ENCODE measurements at places on chromosomes 2 and 18. TPM values are rescaled to one million over a fixed set of nuclear protein-coding genes. Genes with fewer than 3 reads are reported as not detected.

Gene POTEI
- total RNA-seq: not detected

GRCh38 chr2:60553495-60554073, at the start of gene BCL11A:
TSS of gene BCL11A (minus strand) at chr2:60553654. CDS start at chr2:60553270, 384 bp downstream.
- peak; percentile 71 for DNase-seq

Gene FEV
- total RNA-seq: not detected

Gene ZNF804A
- total RNA-seq: 0.08 TPM

GRCh38 chr2:66925128-66925527, 472.0 kb upstream of the ETAA1 start:
- DNase-seq: no peak

GRCh38 chr2:124810132-124810531, 785.0 kb downstream of the CNTNAP5 start:
- DNase-seq: peak; percentile 23

Gene PSTPIP2
- 1.7 TPM for total RNA-seq

Gene KIF5C
- 0.50 TPM for total RNA-seq

- DNase-seq: no peak
Observed at GRCh38 chr2:184031402-184032147, 566.8 kb upstream of the ZNF804A start.

- DNase-seq: no peak
Observed at GRCh38 chr2:149709496-149710263, 122.1 kb upstream of the MMADHC start.

DNA sequence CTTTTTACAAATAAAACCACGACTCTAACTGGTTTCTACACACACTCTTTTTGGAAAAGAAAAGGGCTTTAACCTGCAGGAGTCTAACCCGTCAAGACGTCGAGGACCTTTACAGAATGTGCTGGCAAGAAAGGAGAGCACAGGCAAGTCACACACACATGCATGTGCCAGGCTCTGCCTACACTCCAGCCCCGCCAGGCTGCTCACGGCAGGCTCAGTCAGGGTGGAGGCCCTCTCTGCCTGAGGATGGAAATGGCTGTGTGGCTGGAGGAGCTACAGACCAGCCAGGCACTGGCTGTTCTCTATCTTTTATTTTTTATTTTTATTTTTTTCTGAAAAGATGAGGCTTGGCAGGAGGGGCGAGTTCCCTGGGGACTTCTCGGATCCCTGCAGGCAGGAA, 10.2 kb downstream of the SIX3 start:
- no peak for DNase-seq

Gene TRAF3IP1
- total RNA-seq: 10.3 TPM

Gene DAPL1
- total RNA-seq: not detected

GRCh38 chr2:126824663-126825062, 74.0 kb upstream of the TEX51 start:
- DNase-seq: no peak

DNA sequence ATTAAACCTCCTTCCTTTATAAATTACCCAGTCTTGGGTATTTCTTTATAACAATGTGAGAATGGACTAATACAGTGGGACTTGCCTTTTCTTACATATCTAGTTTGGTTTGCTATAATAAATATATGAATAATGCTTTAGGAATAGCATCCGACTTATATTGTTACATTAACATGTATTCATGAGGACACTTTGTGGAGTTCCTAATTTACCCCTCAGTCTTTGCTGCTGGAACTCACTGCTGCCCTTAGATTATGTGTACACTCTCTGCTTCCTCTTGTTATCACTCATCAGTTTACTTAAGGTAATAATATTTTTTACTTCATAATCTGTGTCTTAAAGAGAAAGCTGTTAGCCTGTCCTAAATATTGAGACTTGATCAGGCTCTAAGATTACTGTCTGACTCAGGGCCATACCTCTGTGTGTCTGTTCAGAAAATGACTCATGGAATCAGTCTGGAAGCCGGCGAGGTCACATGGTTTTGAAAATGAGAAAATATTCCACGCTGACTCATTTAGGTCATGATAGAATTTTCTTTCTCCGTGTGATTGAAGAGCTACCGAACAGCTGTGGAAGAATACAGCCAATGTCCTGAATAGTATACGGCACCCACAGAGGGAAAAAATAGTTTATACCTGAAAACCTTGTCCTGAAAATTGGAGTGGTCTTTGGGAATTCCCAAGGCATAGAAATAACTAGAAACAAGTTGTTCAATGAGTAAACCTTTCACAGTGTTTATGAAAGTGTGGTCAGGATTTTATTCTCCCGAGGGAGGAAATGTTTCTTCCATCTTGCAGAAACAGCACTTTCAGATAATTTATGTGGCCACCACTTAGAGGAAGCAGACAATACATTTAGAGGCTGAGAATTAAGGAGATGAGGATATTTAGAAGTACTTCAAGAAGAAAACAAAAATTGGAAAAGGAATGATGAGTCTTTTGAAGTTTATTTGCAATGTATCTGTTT, 156.4 kb downstream of the DSEL start:
- peak; percentile 35 for DNase-seq

Gene CYP26B1
- 2.1 TPM for total RNA-seq

Gene PEX13
- total RNA-seq: 20.4 TPM

GRCh38 chr18:74916773-74917393, 292.1 kb downstream of the PTGR3 start:
- DNase-seq: no peak

DNA sequence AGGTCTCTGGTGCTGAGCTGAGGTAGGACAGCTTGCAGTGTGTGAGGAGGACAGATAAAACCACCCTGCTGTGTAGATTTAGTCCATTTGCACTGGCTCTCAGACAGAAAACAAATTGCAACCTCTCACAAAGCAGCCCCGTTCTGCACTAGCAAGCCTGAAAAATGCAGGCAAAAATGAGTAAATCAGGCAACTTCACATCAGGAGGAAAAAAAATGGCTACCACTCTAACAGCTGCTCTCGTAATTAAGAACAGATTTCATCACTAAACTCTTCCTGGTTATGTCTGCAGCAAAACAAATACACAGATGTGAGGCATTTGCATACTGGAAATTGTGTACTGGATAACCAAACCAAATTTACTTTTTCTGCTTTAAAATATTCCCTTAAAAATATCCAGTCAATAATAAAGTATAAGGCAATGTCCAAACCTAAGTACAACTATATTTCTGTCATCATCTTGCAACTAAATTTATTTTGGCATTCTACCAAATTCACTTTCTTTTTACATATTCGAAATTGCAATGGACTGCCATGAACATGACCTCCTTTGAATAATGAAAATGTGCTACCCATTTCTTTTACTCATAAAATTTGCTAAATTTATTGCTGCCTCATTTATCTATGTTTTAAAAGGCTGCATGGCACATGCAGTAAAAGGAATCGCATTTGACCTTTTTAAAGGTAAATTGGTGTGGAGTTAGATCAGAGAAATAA, 157.4 kb downstream of the AFF3 start:
- DNase-seq: no peak

- no peak for DNase-seq
Observed at GRCh38 chr2:203185864-203186263, 53.0 kb upstream of the CYP20A1 start.

- no peak for DNase-seq
Observed at GRCh38 chr2:232518844-232519243, 1.3 kb upstream of the PRSS56 start.

DNA sequence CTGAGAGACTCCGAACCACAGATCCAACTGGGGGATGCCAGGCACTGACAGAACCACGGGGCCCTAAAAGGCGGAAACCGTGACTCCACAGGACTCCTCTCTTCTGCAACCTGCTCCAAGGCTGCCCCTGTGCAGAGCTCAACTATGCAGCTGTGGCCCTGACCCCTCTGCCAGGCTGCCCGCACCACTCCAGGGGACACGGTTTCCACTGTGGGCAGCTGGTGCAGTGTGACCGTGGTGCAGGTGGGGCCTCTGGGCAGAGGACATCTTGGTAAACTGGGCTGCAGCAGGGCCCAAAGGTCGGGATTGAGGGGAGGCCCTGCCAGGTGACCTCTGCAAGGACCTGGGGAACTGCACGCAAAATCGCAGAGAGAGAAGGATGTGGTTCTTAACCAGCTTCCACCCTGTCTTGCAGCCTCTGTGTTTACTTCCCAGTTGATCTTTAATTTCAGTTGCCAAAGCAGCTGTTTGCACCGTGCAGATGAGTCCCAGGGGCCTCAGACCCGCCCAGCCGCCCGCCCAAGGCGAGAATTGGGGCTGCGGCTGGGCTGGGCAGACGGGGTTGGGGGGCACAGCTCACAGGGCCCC, 104.6 kb upstream of the CTDP1 start:
- peak; percentile 6 for DNase-seq

- DNase-seq: no peak
Observed at GRCh38 chr2:166376873-166377272, 1.1 kb upstream of the SCN9A start.

DNA sequence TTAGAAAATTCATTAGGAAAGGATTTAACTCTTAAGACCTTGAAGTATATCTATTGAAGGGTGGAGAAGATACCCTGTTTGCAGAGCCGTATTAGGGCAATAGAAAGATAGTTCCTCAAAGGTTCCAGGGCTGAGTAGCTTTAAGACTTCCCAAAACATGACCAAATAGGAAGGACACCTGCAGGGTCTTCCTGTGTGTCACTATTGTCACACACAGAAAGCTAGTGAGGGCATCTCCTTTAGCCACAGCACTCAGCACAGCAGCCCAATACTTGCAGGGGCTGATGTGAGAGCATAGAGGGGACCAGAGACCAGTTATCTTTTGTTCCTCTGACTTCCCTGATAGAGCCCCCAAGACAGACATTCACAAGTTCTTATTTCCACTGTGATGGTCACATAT, 93.7 kb downstream of the PAX3 start:
- no peak for DNase-seq

Gene ITPRIPL1
- total RNA-seq: 1.8 TPM

Gene NOL4
- total RNA-seq: 0.28 TPM

GRCh38 chr2:241041589-241042158, 43.3 kb downstream of the SNED1 start:
- DNase-seq: no peak

Gene CCT4
- 50.1 TPM for total RNA-seq

Gene CWC22
- 17.7 TPM for total RNA-seq

- no peak for DNase-seq
Observed at GRCh38 chr18:7684966-7685365, 117.8 kb downstream of the PTPRM start.

Gene OR6B2
- not detected for total RNA-seq

DNA sequence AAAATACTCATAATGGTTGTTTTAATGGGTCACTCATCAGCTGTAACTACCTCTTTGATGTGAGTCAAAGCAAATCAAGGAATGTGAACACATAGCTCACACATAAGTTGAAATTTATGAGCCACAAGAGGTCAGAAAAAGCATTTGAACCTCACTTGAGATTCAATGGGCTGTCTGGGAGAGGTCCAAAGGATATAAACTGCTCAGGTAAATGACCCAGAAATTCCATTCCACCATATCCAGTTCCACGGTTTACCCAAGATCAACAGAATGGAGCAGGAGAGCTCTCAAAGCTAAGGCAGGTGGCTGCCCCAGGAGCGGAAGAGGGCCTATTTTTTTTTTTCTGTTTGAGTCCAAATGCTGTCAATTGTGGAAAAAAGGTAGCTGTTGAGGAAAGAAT, 464.1 kb downstream of the TNS1 start:
- DNase-seq: no peak

- DNase-seq: no peak
Observed at GRCh38 chr18:74631623-74632350, 34.1 kb downstream of the ZNF407 start.

- DNase-seq: peak; percentile 52
Observed at GRCh38 chr18:26405190-26405801, 143.1 kb downstream of the KCTD1 start.

Gene MROH2A
- total RNA-seq: not detected

DNA sequence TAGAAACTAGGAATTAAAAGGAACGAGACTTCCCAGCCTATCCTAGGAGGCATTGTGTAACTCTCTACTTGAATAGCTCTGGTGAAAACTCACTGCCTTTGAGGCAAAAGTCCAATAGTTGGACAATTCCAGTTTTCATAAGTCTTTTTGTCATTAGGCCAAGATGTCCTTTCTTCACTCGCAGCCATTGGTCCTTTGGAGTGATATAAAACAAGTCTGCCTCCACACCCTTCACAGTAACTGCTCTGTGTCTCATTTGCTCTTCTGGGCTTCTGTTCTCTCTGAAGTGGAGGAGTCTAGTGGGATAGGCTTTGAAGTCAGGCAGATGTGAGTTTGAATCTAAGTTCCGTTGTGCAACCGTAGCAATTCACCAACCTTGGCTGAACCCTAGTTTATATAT, 28.2 kb downstream of the ANTXR1 start:
- no peak for DNase-seq

Gene KHK
- total RNA-seq: 2.6 TPM

Gene AGBL5
- total RNA-seq: 10.5 TPM

GRCh38 chr2:43676322-43677050, at the start of gene C1GALT1C1L:
TSS of gene C1GALT1C1L (minus strand) at chr2:43676429. CDS start at chr2:43676322, 107 bp downstream.
- peak; percentile 66 for DNase-seq

GRCh38 chr18:32249147-32249929, 59.5 kb downstream of the MEP1B start:
- DNase-seq: no peak

Gene MRO
- total RNA-seq: 4.3 TPM

Gene SERPINB3
- total RNA-seq: not detected

Gene OTOF
- total RNA-seq: not detected

- DNase-seq: no peak
Observed at GRCh38 chr2:162220368-162220767, 22.9 kb downstream of the FAP start.

Data from heart left ventricle (tissue), 16 donors.